CD4-positive, alpha-beta T cell treated with Interleukin-4 for 4 hours (primary cell): ENCODE measurements at places on chromosomes 6 and 20.

DNA sequence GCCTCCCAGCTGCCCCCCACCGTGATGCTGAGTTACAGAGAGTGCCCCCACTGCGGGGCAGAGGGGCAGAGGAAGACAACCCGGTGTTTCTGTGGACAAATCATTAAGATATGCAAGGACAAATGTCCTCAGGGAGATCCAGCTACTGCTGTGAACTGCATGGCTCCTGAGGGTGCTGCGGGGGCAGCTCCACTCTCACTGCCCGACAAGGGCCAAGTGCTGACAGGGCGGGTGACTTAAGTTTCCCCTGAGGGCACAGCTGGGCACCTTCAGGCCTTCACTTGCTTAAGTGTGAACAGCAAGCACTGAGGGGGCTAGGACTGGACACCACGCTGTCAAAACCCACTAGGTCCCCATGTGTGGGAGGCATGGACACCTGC, 26.2 kb upstream of the TCFL5 start:
- DNase-seq, result no peak

DNA sequence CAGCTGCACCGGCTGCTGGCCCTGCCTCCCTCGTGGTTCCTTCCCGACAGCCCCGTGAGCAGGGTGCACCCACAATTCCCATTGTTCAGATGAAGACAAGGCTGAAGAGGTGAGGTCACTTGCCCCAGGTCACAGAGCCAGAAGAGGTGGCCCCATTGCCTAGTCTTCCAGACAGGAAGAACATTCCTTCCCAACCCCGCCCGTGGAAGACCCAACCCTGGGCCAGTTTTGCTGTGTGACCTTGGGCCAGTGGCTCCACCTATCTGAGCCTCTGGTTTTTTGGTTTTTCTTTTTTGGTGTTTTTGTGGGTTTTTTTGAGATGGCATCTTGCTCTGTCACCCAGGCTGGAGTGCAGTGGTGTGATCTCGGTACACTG, 61.7 kb downstream of the RIPOR3 start:
- DNase-seq, result no peak

GRCh38 chr6:2980465-2980855, 9.1 kb upstream of the SERPINB6 start:
- no peak for DNase-seq

- DNase-seq, result no peak
Measured at GRCh38 chr6:168972128-168972527, 281.5 kb downstream of the THBS2 start.

DNA sequence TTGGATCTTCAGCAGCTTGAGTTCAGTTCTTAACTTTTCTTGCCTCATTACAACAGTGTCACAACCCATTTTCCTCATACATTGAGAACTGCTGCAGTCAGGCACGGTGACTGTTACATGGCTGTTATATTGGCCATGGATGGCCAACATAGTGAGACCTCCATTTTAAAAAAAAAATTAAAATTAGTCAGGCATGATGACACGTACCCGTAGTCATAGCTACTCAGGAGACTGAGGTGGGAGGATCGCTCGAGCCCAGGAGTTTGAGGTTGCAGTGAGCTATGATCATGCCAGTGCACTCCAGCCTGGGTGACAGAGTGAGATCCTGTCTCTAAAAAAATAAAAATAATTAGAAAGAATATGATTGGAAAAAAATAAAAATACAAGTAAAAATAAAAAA, 9.9 kb upstream of the MMP24 start:
- DNase-seq, result no peak

GRCh38 chr20:21521596-21522480, 8.0 kb upstream of the NKX2-2 start:
- no peak for DNase-seq

DNA sequence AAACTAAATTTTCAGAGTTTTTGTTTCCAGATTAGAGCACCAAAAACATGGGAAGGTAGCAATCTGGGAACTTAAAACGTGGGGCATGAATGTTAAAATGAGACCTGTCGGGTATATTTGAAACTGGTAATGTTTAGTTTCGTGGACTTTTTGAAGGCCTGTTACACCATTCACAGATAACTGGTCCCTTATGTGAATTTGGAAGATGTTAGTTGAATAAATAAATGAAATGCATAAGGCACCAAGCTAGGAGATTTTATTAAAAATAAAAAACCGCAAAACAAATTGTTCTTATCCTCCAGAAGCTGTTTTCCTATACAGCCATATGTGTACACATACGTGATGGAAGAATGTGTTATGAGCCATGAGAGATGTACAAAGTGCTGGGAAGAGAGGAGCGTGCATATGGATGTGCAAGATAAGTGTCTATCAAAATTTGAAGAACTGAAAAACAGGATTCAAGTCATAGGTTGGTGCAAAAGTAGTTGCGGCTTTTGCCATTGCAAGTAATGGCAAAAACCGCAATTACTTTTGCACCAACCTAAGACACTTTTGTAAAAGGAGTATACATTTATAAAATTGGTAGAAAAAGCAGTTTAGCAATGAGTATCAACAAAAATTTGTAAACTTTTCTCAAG, 700 bp upstream of the MCUR1 start:
- DNase-seq, result no peak

GRCh38 chr6:100161782-100162365, 167.9 kb upstream of the MCHR2 start:
- no peak for DNase-seq

- DNase-seq, result no peak
Measured at GRCh38 chr6:161210857-161211256, 63.0 kb downstream of the AGPAT4 start.

DNA sequence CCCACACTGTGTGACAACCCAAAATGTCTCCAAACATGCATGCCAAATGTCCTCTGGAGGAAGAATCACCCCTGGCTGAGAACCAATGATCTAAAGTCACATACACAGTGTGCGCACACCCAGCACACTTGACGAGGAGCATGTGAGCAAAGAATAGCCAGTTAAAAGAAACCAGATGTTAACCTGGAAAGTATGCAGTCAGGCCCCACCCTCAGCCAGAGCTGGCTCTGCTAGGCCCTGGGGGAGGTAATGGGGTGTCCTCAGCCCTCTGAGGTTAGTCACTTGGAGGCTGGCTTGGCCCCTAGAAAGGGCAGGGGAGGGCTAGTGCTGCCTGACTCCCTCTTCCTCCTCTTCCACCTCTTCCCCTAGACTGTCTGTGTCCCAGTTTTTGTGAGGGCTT, 15.2 kb upstream of the GUCA1A start:
- no peak for DNase-seq

DNA sequence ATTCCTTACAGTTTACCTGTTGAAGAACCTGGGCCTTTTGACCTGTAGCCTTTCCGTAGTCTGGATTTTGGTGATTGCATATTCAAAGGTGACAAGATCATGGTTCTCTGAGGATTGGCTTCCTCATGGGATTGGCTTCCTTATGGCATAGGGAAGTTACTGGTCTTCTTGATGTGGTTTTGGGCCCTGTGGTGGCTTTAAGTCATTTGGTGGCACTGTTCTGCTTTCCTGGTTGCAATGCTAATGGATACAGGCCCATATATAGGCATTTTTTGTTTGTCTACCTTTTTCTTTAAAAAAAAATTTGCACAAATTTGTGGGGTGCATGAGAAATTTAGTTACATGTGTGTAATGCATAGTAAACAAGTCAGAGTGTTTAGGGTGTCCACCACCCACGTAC, 185.7 kb downstream of the CDKAL1 start:
- no peak for DNase-seq

- DNase-seq, result no peak
Measured at GRCh38 chr6:167804281-167805013, 22.3 kb upstream of the AFDN start.

DNA sequence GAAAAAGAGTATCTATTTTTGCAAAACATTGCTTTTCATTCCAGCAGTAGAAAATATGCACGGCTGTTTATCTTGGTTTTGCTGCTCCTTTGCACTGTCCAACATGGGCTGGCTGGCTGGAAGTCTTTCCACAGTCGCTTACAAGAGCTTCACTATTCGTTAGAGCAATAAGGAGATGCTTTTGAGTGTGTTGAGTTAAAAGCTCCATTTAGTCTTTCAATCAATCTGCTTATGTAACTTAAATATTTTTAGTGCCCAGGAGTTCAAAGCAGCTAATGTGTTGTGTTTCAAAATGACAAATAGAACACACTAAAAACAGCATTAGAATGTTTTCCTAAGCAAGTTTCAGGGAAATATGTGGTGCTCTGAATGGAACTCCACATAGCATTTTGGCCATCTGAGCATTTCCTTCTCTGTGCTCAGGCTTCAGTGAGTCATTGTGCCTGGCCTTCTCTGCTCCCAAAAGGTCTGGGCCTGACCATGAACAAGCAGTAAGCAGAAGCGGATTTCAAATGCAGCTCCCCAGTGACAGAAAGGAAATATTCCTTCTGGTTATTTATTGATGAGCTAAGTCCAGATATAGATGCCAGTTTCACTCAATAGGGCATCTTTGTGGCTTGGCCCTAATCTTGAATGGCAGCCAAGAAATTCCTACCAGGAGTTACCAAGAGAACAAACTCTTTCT, 580.3 kb downstream of the TENT5A start:
- no peak for DNase-seq

DNA sequence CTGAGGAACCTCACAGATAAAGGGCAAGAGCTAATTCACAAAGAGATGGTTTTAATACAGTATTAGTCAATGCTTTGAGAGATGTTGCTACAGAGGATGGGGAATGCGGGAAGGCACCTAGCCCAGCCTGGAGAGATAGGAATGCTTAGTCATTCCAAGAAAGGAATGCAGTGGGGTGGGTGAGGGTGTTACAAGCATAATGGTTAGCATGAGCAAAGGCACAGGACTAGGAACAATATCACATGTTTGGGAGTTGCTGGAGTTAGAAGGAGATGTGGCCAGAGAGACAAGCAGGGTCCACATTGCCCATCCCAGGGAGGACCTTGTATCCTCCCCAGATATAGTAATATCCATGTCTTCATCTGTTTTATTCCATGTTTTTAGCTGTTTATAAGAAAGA, 107.0 kb upstream of the OGFRL1 start:
- no peak for DNase-seq

GRCh38 chr6:159357211-159357915, 188.2 kb downstream of the FNDC1 start:
- no peak for DNase-seq

- no peak for DNase-seq
Measured at GRCh38 chr20:20680991-20681508, 31.4 kb downstream of the RALGAPA2 start.

- DNase-seq, result no peak
Measured at GRCh38 chr20:42024653-42025052, 406.5 kb upstream of the CHD6 start.

GRCh38 chr20:47258745-47259695, 97.5 kb downstream of the ZMYND8 start:
- DNase-seq, result no peak

DNA sequence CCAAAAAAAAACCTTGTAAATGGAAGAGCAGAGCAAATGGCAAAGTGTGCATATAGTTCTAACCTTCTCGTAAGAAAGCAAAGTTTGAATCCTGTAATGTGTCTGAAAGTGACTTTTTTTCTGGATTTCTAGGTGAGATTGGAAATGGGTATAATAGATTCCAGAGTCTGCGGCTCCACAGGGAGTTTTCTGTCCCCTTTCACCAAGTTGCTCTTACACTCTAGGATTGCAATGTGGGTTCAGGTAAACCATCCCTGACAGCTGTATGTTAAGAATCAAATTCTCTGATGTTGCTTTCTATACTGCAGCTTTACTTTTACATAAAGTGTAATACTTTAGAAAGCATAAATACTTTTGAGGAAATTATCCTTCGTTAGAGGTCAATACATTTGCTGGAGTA, 260.1 kb downstream of the PRL start:
- no peak for DNase-seq

- DNase-seq, result no peak
Measured at GRCh38 chr6:124670801-124671200, 291.4 kb upstream of the RNF217 start.

DNA sequence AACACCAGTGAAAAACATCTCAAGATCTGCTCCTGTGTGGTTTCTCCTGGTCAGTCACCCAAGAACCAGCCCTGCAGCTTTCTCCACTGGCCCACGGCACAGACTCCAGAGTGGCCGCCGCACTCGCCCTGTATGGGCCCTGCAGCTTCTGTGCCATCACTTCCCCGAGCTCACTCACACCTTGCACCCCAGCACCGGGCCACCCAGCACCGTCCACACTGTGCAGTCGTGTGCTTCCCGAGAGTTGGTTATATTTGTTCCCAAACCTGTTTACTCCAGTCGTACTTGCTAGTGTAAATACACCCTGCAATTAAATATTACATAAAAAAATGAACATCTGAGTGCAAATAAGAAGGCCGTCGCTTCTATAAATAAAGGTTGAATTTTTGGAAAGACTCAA, 341.7 kb downstream of the CDH26 start:
- no peak for DNase-seq

DNA sequence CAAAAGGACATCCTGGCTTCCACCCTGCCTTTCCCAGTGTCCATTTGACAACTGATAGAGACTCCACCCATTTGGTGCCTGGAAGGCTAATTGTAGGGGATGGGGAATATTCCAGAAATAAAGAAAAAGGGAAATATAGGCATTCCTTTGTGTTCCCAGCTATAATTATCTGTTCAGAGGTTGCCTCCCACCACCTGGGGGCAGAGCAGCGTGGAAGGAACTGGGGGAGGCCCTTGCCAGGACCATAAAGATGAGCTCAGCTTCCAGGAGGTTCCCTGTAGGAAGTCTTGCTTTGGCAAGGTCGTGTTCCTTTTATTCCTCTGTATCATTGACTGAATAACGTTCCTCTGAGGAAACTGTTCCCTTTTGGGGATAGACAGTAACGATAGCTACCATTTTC, 214.7 kb downstream of the TFAP2C start:
- DNase-seq, result no peak

DNA sequence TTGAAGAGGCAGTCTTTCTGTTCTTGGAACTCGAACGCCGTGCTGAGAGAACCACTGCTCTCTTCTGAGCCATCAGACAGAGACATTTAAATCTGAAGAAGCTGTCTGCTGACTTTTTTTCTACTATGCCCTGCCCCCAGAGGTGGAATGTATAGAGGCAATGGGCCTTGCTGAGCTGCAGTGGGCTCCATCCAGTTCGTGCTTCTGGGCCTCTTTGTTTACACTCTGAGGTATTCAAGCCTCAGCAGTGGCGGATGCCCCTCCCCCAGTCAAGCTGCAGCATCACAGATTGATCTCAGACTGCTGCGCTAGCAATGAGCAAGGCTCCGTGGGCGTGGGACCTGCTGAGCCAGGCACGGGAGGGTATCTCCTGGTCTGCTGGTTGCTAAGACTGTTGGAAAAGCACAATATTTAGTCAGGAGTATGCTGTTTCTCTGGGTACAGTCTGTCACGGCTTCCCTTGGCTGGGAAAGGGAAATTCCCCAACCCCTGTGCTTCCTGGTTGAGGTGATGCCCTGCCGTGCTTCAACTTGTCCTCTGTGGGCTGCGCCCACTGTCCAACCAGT, 526.8 kb downstream of the CD109 start:
- DNase-seq, result no peak
